Osteoblast (primary cell): ENCODE measurements at places on chromosomes 16 and 17. TPM values are rescaled to one million over a fixed set of nuclear protein-coding genes. Genes with fewer than 3 reads are reported as not detected.

KRTAP17-1 gene
- total RNA-seq: not detected in 2 replicates

DNA sequence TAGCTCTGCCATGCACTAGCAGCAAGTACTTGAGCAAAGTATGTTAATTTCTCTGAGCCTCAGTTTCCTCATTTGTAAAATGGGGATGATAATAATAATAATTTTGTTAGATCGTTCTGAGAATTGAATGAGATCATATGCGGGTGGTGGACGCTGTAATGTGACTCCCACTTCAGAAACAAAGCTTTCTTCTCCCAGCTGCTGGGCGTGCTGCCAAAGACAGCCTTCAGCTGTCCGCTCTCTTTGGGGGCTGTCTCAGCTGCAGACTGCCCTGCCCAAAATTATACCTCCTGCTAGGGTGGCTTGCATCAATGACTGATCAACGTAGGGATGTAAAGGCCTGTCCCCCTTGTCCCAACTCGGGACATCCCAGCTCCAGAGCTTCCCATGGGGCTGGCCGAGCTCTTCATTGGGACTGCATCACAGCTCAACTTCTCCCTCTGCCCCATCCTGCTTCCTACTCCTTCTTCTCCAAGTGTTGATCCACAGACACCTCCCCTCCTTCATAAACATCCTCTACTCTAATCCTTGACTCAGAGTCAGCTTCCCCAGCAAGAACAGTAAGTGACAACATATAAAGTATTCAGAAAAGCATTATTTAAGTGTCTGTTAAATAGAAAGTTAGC is 30.7 kb upstream of the CDH5 start:
- peaks cover 57% of the 10 kb centered on the region for H3K27me3 ChIP-seq
- no peaks in the 10 kb centered on the region for H3K36me3 ChIP-seq
- DNase-seq: no peak
- H3K27ac ChIP-seq: no peak overlapping the region

P3H4 gene
- 59.7 and 66.6 TPM in 2 replicates for total RNA-seq

GRCh38 chr16:18782697-18783429 is 7.3 kb downstream of the RPS15A start:
- DNase-seq: no peak
- H3K4me1 ChIP-seq: peaks cover 7% of the 10 kb centered on the region
- H3K27ac ChIP-seq: no peak overlapping the region
- H3K4me3 ChIP-seq: no peak overlapping the region

KRT31 gene
- not detected in 2 replicates for total RNA-seq

ITGB4 gene
- 0.29 and 0.36 TPM in 2 replicates for total RNA-seq

GRCh38 chr17:69486779-69487637 is 72.5 kb downstream of the MAP2K6 start:
- no peak overlapping the region for H3K27ac ChIP-seq
- H3K36me3 ChIP-seq: no peaks in the 10 kb centered on the region
- peaks cover under 1% of the 10 kb centered on the region for H3K4me1 ChIP-seq
- H3K27me3 ChIP-seq: no peaks in the 10 kb centered on the region

GRCh38 chr16:20347666-20348364 is 4.7 kb downstream of the UMOD start:
- no peak overlapping the region for H3K27ac ChIP-seq
- no peaks in the 10 kb centered on the region for H3K36me3 ChIP-seq
- H3K4me1 ChIP-seq: no peaks in the 10 kb centered on the region
- no peak for DNase-seq
- no peaks in the 10 kb centered on the region for H3K27me3 ChIP-seq

DNA sequence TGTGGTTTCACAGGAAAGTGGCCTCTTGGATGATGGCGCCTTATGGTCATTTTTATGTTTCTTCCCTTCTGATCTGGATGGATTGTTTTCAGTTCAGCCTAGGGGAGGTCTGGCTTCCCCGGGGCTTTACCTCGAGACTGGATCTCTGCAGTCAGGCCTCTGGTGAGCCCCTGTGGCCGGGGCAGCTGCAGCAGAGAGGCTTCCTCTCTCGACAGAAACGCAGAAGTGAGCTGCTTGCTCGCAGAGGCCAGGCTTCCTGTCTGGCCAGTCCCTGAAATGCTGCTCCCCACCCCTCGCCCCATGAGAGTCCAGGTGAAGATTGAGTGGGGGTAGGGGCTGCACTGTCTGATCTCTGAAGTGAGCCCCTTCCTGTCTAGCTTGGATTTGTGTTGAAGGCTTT is 44.0 kb downstream of the PLCG2 start:
- H3K4me1 ChIP-seq: no peaks in the 10 kb centered on the region
- DNase-seq: no peak
- no peak overlapping the region for H3K4me3 ChIP-seq

DNA sequence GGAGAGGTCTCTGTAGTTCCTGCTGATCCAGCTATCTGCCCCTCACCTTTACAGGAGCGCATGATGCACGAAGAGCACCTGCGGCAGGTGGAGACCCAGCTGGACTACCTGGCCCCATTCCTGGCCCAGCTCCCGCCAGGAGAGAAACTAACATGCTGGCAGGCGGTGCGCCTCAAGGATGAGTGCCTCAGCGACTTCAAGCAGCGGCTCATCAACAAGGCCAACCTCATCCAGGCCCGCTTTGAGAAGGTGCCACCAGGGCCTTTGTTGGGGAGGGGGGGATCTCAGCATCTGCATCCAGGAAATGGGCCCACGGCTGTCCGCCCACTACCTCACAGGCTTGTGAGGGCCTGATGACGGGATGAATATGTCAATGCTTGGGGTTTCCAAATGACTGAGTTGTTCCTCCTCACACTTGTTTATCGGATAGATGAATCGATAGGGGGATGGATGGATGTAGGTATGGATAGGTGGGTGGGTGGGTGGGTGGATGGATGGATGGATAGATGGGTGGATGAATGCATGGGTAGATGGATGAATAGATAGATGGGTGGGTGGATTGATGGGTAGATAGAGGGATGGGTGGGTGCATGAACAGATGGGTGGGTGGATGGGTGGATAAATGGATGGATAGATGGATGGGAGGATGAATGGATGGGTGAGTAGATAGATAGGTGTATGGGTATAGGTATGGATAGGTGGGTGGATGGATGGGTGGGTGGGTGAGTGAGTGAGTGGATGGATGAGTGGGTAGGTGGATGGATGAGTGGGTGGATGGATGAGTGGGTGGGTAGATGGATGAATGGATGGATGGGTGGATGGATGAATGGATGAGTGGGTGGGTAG is 7.0 kb upstream of the KATNB1 start:
- no peak overlapping the region for H3K4me3 ChIP-seq
- H3K4me1 ChIP-seq: no peaks in the 10 kb centered on the region
- no peaks in the 10 kb centered on the region for H3K27me3 ChIP-seq
- DNase-seq: no peak
- H3K36me3 ChIP-seq: no peaks in the 10 kb centered on the region

DNA sequence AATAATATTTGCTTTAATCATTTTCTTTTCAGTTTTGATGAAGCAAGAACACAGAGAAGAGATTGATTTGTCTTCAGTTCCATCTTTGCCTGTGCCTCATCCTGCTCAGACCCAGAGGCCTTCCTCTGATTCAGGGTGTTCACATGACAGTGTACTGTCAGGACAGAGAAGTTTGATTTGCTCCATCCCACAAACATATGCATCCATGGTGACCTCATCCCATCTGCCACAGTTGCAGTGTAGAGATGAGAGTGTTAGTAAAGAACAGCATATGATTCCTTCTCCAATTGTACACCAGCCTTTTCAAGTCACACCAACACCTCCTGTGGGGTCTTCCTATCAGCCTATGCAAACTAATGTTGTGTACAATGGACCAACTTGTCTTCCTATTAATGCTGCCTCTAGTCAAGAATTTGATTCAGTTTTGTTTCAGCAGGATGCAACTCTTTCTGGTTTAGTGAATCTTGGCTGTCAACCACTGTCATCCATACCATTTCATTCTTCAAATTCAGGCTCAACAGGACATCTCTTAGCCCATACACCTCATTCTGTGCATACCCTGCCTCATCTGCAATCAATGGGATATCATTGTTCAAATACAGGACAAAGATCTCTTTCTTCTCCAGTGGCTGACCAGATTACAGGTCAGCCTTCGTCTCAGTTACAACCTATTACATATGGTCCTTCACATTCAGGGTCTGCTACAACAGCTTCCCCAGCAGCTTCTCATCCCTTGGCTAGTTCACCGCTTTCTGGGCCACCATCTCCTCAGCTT is 45.0 kb downstream of the ESRP2 start:
- H3K27me3 ChIP-seq: no peaks in the 10 kb centered on the region
- DNase-seq: no peak
- H3K4me3 ChIP-seq: no peak overlapping the region
- peaks cover 20% of the 10 kb centered on the region for H3K36me3 ChIP-seq

- no peak for DNase-seq
- H3K4me3 ChIP-seq: no peak overlapping the region
Measured at GRCh38 chr16:69301861-69302260, 9.3 kb upstream of the VPS4A start.

NUP93 gene
- total RNA-seq: 36.8 and 40.5 TPM in 2 replicates

GRCh38 chr17:59842901-59843652 is 49.7 kb downstream of the TUBD1 start:
- peaks cover 29% of the 10 kb centered on the region for H3K4me1 ChIP-seq
- H3K36me3 ChIP-seq: peaks cover 34% of the 10 kb centered on the region
- peak overlapping the region; percentile 99 for H3K27ac ChIP-seq
- DNase-seq: peak; percentile 56
- H3K4me3 ChIP-seq: peak overlapping the region; percentile 85

SLC13A2 gene
- total RNA-seq: not detected in 2 replicates
